ENCODE measurements at places on chromosomes 16 and 17. TPM values are rescaled to one million over a fixed set of nuclear protein-coding genes. Genes with fewer than 3 reads are reported as not detected.

DNA sequence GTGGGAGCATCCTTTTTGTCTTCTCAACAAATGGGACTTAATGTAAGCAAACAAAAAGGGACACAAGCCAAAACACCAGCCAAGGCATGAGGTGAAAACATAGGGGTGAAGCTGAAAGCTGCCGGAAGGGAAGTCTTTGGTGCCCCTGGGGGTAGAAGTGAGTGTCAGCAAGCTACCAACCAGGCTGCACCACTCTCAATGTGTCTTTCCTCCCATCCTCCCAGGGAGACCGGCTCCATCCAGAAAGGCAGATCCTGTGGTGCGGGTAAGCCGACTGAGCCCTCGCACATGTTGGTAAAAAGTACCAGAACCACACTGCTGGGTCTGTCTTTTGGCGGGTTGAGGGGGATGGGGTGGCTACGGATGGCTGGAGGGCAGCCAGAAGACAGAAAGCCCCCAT is 52.0 kb upstream of the SREBF1 start:
- peaks cover 24% of the 10 kb centered on the region for H3K36me3 ChIP-seq
- no peak overlapping the region for H3K4me3 ChIP-seq
- H3K27ac ChIP-seq = no peak overlapping the region
- no peaks in the 10 kb centered on the region for H3K27me3 ChIP-seq

- H3K4me1 ChIP-seq = no peaks in the 10 kb centered on the region
- no peak overlapping the region for H3K27ac ChIP-seq
- DNase-seq = no peak
- peaks cover 65% of the 10 kb centered on the region for H3K27me3 ChIP-seq
- no peak overlapping the region for H3K4me3 ChIP-seq
Measured at GRCh38 chr16:1908983-1909382, 9.2 kb downstream of the HS3ST6 start.

- H3K27me3 ChIP-seq = no peaks in the 10 kb centered on the region
- peak; percentile 51 for DNase-seq
- no peaks in the 10 kb centered on the region for H3K36me3 ChIP-seq
Measured at GRCh38 chr17:44518032-44518431, 14.8 kb upstream of the GPATCH8 start.

DNA sequence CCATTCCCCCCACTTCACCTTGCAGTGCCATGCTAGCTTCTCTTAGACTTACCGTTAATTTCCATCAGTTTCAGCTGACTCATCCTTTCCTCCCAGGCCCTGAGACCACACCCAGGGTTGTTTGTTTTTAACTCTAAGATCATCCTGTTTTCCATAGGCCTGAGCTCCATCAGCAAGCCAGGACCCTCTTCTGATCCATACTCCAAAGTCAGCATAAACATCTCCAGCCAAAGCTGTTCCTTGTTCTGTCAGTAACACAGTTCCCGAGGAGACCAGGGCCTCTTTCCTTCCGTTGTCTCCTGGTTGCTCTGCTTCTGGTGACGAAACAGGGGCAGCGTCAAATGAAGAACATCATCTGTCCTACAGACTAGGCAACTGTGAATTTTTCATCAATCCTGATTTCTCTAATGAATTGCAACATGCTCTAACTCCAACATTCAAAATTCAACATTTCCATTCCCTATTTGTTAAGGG is 83.8 kb upstream of the HNF1B start:
- no peaks in the 10 kb centered on the region for H3K36me3 ChIP-seq
- no peaks in the 10 kb centered on the region for H3K27me3 ChIP-seq
- H3K4me3 ChIP-seq = no peak overlapping the region
- 0 out of 2 replicates have a peak overlapping the region, but pooled peaks have one; percentile 1 for H3K27ac ChIP-seq
- peak; percentile 28 for DNase-seq

- no peak for DNase-seq
- no peak overlapping the region for H3K27ac ChIP-seq
- H3K4me1 ChIP-seq = no peaks in the 10 kb centered on the region
- H3K27me3 ChIP-seq = peaks cover 18% of the 10 kb centered on the region
- no peak overlapping the region for H3K4me3 ChIP-seq
- H3K36me3 ChIP-seq = no peaks in the 10 kb centered on the region
Measured at GRCh38 chr16:28078261-28078660, 14.7 kb upstream of the GSG1L start.

GRCh38 chr16:89324056-89325010 is 106.8 kb downstream of the ZNF778 start:
- no peaks in the 10 kb centered on the region for H3K27me3 ChIP-seq
- no peak overlapping the region for H3K4me3 ChIP-seq
- H3K27ac ChIP-seq = peak overlapping the region; percentile 88
- DNase-seq = peak; percentile 92
- peaks cover 54% of the 10 kb centered on the region for H3K4me1 ChIP-seq

DNA sequence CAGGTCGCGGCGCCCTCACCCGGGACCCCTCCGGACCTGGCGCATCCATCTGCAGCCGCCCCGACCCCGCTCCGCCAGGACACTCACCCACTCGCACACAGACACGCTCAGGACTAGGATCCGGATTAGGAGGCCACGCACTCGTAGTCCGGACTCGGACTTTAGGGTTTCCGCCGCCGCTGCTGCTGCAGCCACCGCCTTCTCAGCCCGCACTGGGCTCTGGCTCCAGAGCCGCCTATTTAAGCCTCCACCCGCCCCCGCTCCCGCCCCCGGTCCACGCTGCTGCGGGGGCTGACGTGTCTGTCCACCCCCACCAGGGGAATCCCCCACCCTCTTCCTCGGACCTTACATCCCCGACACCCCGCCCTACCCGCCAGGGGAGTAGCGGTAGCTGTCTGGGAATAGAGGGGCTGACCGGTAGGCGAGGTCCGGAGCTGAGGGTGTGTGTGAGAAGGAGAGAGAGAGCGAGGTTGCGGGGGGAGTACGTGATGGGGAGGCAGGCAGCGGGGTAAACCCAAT is at the start of gene RRAD:
Gene RRAD (minus strand): TSS at position 214 of the 519 bp plus-strand sequence. CDS start 356 bp downstream, outside the sequence.
- peak; percentile 44 for DNase-seq
- no peaks in the 10 kb centered on the region for H3K36me3 ChIP-seq
- H3K4me3 ChIP-seq = peak within 1 kb of the TSS; percentile 50
- peaks cover 27% of the 10 kb centered on the region for H3K4me1 ChIP-seq
- no peak within 1 kb of the TSS for H3K27ac ChIP-seq

TCAP gene
- under 0.01 TPM for total RNA-seq

OR3A3 gene
- not detected for total RNA-seq

DNA sequence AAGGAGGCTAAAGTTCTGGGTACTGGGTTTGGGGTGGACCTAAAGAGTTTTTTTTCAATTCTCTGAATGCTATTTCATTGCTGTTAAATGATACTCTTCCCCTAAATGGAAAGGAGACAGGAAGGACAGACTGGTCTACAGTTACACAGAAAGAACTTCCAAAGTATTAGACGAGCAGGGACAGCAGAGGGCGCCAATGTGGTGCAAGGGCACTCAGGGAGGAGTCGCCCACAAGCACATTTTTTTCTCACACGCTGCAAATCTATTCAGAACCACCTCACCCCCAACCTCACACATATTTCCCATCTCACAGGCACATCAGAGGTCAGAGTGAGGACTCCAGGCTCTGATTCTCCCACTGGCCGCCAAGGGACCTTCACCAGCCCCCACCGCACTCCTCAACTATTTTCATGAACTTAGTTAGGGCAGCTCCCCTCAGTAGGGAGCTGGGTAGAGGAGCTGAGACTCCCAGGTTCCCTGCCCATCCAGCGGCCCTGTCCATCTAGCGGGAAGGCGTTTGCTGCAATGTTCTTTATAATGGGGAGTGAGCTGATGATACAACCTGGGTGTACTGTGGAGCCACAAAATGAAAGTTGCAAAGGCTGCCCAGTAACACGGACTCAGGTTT is 6.8 kb upstream of the CA4 start:
- peaks cover 62% of the 10 kb centered on the region for H3K27me3 ChIP-seq
- H3K27ac ChIP-seq = no peak overlapping the region
- H3K4me3 ChIP-seq = no peak overlapping the region
- peak; percentile 83 for DNase-seq
- H3K4me1 ChIP-seq = peaks cover 11% of the 10 kb centered on the region
- H3K36me3 ChIP-seq = no peaks in the 10 kb centered on the region

C1QTNF1 gene
- total RNA-seq = 1.7 TPM

NPEPPS gene
- 54.1 TPM for total RNA-seq

- H3K27me3 ChIP-seq = no peaks in the 10 kb centered on the region
- no peaks in the 10 kb centered on the region for H3K4me1 ChIP-seq
- DNase-seq = no peak
- no peak overlapping the region for H3K4me3 ChIP-seq
- H3K27ac ChIP-seq = no peak overlapping the region
Measured at GRCh38 chr16:22786691-22787090, 27.3 kb upstream of the HS3ST2 start.

GRCh38 chr16:85415196-85416090 is 197.7 kb upstream of the GSE1 start:
- no peak overlapping the region for H3K4me3 ChIP-seq
- H3K4me1 ChIP-seq = no peaks in the 10 kb centered on the region
- no peak for DNase-seq
- 0 out of 2 replicates have a peak, but pooled peaks cover 1% of the 10 kb centered on the region for H3K36me3 ChIP-seq
- no peaks in the 10 kb centered on the region for H3K27me3 ChIP-seq
- H3K27ac ChIP-seq = no peak overlapping the region

PRAC1 gene
- total RNA-seq = not detected

DNA sequence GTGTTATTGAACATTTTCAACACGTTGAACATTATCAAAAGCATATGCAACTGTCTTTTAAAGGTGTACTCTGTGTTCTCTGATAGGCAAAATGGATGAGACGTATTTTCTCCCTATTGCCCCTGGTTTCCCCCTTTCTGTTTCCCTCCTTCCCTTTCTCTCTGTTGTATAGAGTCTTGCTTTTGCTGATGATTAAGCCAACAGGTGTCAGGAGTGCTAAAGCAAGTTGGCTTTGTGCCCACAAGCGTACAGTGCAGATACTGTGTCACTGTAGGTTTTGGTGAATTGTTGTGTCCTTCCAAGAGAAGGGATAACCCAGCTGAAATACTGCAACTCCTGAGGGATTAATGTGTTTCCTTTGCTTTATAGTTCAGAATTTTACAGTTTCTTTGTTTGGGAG is 74.4 kb downstream of the COX10 start:
- no peak overlapping the region for H3K4me3 ChIP-seq
- no peaks in the 10 kb centered on the region for H3K36me3 ChIP-seq
- DNase-seq = peak; percentile 15
- H3K27ac ChIP-seq = no peak overlapping the region
- peaks cover 3% of the 10 kb centered on the region for H3K4me1 ChIP-seq
- H3K27me3 ChIP-seq = no peaks in the 10 kb centered on the region

GRCh38 chr17:5773816-5774360 is 189.6 kb upstream of the NLRP1 start:
- H3K27ac ChIP-seq = no peak overlapping the region
- H3K4me1 ChIP-seq = peaks cover 2% of the 10 kb centered on the region
- H3K4me3 ChIP-seq = no peak overlapping the region

GRCh38 chr17:32558997-32559650 is 72.3 kb downstream of the CDK5R1 start:
- H3K4me1 ChIP-seq = no peaks in the 10 kb centered on the region
- H3K27me3 ChIP-seq = no peaks in the 10 kb centered on the region
- no peak for DNase-seq
- H3K4me3 ChIP-seq = no peak overlapping the region
- H3K27ac ChIP-seq = no peak overlapping the region
- H3K36me3 ChIP-seq = no peaks in the 10 kb centered on the region

DNA sequence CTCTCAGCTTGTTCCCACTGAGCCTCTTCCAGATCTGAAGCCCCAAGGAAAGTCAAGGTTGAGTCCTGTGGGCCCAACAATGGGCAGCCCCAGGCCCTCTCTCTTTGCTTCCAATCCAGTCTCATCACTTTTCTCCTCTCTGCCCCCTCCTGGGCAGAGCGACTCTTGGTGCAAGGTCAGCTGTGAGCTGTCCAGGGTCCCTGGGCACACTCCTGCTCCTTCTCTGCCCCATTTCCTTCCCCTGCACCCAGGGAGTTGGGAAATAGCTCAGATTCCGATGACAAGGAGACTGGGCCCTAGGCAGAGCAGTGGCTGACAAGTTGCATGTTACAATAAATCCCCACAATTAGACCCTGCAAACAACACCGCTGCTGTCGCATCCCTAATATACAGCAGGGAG is 16.1 kb upstream of the CRHR1 start:
- H3K36me3 ChIP-seq = no peaks in the 10 kb centered on the region
- no peak for DNase-seq
- H3K4me1 ChIP-seq = no peaks in the 10 kb centered on the region
- H3K4me3 ChIP-seq = no peak overlapping the region
- no peak overlapping the region for H3K27ac ChIP-seq

- H3K4me1 ChIP-seq = peaks cover 5% of the 10 kb centered on the region
- peak within 1 kb of the TSS; percentile 99 for H3K27ac ChIP-seq
- H3K27me3 ChIP-seq = no peaks in the 10 kb centered on the region
- peaks cover 14% of the 10 kb centered on the region for H3K36me3 ChIP-seq
- DNase-seq = peak; percentile 87
Measured at GRCh38 chr16:31507929-31508705, at the start of gene RUSF1. Gene RUSF1, minus strand, starts transcription at chr16:31508391. Its CDS starts 18 bp downstream, at chr16:31508373.

- peak; percentile 48 for DNase-seq
- H3K27me3 ChIP-seq = no peaks in the 10 kb centered on the region
- H3K27ac ChIP-seq = no peak overlapping the region
- peaks cover 6% of the 10 kb centered on the region for H3K4me1 ChIP-seq
- H3K36me3 ChIP-seq = peaks cover 6% of the 10 kb centered on the region
Measured at GRCh38 chr16:1825864-1826690, 548 bp downstream of the HAGH start.

TBKBP1 gene
- 3.6 TPM for total RNA-seq

- DNase-seq = no peak
- H3K36me3 ChIP-seq = no peaks in the 10 kb centered on the region
- H3K27ac ChIP-seq = no peak overlapping the region
- no peak overlapping the region for H3K4me3 ChIP-seq
Measured at GRCh38 chr16:86573215-86573614, 5.1 kb upstream of the FOXL1 start.

OR1A1 gene
- total RNA-seq = not detected

DNA sequence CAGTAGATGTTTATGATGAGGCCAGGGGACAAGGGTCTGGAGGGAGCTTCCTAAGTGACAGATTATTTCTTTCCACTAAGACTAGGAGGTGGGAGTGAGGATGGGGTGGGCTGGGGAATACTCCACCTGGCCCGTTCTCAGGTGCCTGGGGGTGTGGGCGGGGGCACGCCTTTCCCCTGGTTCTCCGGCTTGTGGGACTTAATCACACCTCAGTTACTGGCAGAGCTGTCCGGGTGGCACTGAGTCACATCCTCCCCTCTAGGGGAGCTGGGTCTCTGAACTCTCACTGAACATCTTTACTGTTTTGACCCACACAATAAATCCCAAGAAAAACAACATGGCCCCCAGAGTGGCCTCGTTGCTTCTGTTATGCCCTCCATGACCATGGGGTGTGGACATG is 332.8 kb downstream of the MAF start:
- no peak overlapping the region for H3K27ac ChIP-seq
- no peak for DNase-seq
- no peak overlapping the region for H3K4me3 ChIP-seq
- no peaks in the 10 kb centered on the region for H3K4me1 ChIP-seq
- no peaks in the 10 kb centered on the region for H3K27me3 ChIP-seq
- H3K36me3 ChIP-seq = no peaks in the 10 kb centered on the region

DNA sequence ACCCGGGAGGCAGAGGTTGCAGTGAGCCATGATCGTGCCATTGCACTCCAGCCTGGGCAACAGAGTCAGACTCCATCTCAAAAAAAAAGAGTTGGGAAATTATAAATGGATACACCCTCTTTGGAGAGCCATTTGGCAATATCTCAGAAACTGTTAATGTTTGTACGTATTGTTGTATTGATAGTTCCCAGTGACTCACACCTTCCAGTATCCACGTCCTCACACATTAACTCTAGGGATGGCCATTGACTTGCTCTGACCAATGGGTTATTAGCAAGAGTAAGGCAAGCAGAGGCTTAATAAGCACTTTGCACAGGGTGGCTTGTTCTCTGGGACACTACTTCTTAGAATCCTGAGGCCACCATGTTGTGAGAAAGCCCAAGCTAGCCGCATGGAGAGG is 107.6 kb upstream of the LHX1 start:
- DNase-seq = no peak
- H3K4me3 ChIP-seq = no peak overlapping the region
- H3K27ac ChIP-seq = no peak overlapping the region
- H3K4me1 ChIP-seq = no peaks in the 10 kb centered on the region
